ENCODE measurements at places on chromosomes 7 and 10.

DNA sequence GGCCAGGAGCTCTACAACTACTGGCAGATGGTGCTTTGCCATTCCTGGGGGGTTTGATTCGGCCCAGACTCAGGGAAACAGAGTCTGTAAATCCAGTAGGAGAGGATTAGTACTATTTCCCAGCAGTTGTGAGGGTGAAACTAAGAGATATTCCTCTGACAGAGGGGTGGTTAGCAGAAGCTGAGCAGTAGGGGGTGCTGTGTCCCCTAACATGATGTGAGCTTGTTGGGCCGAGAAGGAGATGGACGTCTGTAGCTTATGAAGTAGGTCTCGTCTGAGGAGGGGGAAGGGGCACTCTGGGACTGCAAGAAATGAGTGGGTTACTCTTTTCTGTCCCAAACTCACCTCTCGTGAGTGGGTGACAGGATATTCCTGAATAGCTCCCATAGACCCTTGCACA lies 179.2 kb upstream of the MBL2 start:
- no peak for DNase-seq

- no peak for DNase-seq
Observed at GRCh38 chr7:48182718-48183369, 11.6 kb downstream of the ABCA13 start.

DNA sequence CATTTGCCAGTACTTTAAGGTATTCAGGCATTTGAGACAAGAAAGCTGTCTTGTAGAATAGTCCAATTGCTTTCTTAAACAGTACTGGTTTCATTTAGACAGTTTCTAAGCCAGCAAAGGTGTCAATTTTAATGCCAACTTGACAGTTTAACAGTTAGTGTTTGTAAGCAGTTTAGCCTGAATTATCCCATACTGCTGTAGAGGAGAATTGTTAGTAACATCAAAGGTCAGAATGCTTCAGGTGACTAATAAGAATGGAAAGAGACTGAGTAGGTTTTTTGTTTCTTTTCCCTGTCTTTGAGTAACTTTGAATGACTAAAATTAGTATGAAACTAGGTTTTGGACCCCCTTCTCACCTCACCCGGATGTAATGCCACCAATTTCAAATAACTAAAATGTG lies 29.5 kb upstream of the VDAC2 start:
- no peak for DNase-seq

DNA sequence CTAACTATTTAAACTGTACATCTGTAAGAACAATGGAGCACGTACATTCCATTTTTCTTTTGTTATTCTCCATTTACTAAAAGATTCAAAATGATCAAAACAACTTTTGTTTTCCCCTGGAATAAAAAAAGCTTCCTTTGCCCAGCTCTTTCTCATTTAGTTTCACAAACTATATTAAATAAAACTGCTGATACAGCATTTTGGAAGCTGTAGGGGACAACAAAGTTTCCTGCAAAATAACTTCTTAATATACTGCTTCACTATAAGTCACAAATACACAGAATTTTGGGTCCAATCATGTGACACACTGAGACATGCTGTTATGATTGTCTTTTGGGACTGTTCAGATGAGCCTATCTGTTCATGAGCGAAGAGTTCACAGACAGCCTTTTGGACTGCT lies 222.4 kb downstream of the ADAM12 start:
- no peak for DNase-seq

Measured in NCI-H2081 treated with DMSO at 0.1 percent for 48 hours (cell line).